ENCODE measurements at places on chromosomes 1 and 21.

DNA sequence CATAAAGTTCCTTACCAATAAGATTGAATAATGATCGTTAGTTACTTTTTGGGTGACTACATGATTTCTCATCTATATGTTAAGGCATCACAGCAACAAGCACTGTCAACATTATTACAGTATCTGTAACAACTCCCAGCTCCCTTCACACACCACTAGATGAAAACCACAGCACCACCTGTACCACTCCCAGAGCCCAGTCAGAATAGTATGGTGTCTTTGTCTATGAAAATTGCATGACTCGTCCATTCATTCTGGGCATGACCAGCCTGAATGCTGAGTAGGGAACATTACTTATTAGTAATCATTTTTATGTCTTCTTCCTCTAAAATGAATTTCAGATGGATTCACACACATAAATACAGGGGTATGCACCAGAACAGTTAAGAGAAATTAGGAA, 7.0 kb downstream of the OLFML2B start:
- no peaks in the 10 kb centered on the region for H3K36me3 ChIP-seq
- no peaks in the 10 kb centered on the region for H3K27me3 ChIP-seq
- no peak for DNase-seq

- DNase-seq = no peak
- H3K4me1 ChIP-seq = no peaks in the 10 kb centered on the region
- H3K27ac ChIP-seq = no peak overlapping the region
- peaks cover 3% of the 10 kb centered on the region for H3K36me3 ChIP-seq
- H3K27me3 ChIP-seq = no peaks in the 10 kb centered on the region
- H3K4me3 ChIP-seq = no peak overlapping the region
These were observed 17.8 kb downstream of the TMEM50A start for GRCh38 chr1:25355841-25356395.

DNA sequence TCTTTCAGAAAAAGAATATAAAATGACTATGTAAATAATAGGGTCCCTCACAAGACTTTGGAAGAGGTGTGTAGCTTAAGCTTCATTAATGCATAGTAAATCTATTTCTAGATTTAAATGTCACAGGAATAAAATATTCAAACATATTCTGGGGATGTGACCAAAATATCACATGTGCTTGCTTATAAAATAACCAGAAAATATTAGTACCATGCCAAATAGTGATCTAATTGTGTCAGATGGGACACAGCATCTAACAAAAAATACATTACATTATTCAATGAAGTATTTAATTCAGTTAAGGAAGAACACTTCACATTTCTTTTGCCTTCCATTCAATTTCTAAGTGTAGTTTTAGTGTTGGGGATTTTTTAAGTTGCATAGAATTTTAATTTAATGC, 179.5 kb downstream of the LRRC40 start:
- no peaks in the 10 kb centered on the region for H3K27me3 ChIP-seq
- H3K4me3 ChIP-seq = no peak overlapping the region
- no peaks in the 10 kb centered on the region for H3K4me1 ChIP-seq
- DNase-seq = no peak

GRCh38 chr1:46188295-46189030, 9.8 kb downstream of the POMGNT1 start:
- H3K27me3 ChIP-seq = no peaks in the 10 kb centered on the region

DNA sequence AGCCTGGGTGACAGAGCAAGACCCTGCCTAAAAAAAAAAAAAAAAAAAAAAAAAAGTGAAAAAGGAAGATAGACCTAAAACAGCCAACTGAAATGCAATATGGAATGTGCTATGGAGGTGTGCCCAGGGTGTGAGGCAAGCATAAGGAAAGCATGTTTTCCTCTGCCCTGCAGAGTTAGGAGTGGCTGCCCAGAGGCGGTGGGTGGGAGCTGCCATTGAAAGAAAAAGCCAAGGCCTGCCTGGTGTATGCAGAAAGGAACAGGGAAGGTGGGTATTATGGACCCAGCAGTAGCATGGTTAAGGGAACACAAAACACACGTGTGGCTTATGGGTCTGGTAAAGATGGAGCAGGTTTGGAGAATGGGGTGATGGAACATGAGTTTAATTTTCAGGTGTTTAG, 8.9 kb downstream of the CD244 start:
- H3K27ac ChIP-seq = no peak overlapping the region
- no peaks in the 10 kb centered on the region for H3K4me1 ChIP-seq
- no peaks in the 10 kb centered on the region for H3K27me3 ChIP-seq
- no peak overlapping the region for H3K4me3 ChIP-seq
- DNase-seq = no peak

DNA sequence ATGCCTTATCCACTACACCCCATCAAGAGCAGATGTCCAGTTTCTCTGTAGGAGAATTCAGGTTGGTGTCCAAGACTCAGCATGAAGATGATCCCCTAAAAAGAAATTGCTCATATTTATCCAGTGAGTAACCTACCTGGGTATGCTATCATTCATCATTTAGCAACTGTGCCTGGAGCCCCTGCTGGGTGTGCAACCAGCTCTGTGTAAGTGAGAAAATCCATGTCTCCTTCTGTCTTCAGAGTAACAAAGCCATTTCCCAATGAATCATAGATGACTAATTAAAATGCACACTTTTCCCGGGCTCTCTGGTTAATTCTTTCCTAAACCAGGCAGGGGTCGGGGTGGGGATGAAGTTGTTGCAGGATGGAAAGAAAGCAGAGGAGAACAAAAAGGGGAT, 35.8 kb downstream of the OLFML3 start:
- no peaks in the 10 kb centered on the region for H3K36me3 ChIP-seq
- H3K27me3 ChIP-seq = no peaks in the 10 kb centered on the region
- H3K4me1 ChIP-seq = peaks cover 4% of the 10 kb centered on the region
- DNase-seq = no peak
- no peak overlapping the region for H3K27ac ChIP-seq

GRCh38 chr1:155052439-155053395, 1.6 kb downstream of the ADAM15 start:
- no peaks in the 10 kb centered on the region for H3K27me3 ChIP-seq
- no peak overlapping the region for H3K27ac ChIP-seq
- no peak overlapping the region for H3K4me3 ChIP-seq
- H3K4me1 ChIP-seq = peaks cover 6% of the 10 kb centered on the region
- no peak for DNase-seq

GRCh38 chr1:206455666-206456344, 14.5 kb upstream of the IKBKE start:
- H3K36me3 ChIP-seq = no peaks in the 10 kb centered on the region
- no peaks in the 10 kb centered on the region for H3K4me1 ChIP-seq
- no peak overlapping the region for H3K4me3 ChIP-seq

- H3K27me3 ChIP-seq = no peaks in the 10 kb centered on the region
- H3K36me3 ChIP-seq = no peaks in the 10 kb centered on the region
- DNase-seq = no peak
- H3K4me1 ChIP-seq = no peaks in the 10 kb centered on the region
These were observed 54.3 kb upstream of the SERBP1 start for GRCh38 chr1:67484492-67484891.

DNA sequence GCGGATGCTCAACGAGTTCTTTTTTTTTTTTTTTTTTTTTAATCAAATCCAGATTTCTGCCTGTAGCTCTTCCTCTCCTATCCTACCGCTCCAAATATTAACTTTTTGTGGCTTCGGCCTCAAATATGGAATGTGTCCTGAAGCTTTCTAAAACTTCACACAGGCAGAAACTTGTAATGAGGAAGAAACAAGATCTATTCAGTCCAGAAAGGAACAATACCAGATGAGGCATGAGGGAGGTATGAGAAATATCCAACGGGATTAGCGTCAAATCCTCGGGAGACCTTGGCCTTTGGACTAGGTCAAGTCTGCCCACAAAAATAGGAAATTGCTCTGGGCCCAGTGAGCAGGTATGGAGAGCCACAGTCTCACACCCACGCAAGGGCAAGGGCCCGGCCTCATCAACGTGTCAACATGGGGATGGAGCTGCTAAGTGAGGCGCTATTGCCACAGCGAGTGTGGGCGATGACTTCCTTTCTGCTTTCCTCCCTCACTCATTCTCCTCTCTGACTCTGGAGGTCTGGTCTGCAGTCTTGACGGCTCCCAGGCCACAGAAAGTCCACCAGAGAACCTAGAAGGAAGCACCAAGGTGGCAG, 66.6 kb downstream of the BCAR3 start:
- H3K36me3 ChIP-seq = no peaks in the 10 kb centered on the region
- H3K27me3 ChIP-seq = no peaks in the 10 kb centered on the region
- peak overlapping the region; percentile 89 for H3K27ac ChIP-seq
- peaks cover 39% of the 10 kb centered on the region for H3K4me1 ChIP-seq

DNA sequence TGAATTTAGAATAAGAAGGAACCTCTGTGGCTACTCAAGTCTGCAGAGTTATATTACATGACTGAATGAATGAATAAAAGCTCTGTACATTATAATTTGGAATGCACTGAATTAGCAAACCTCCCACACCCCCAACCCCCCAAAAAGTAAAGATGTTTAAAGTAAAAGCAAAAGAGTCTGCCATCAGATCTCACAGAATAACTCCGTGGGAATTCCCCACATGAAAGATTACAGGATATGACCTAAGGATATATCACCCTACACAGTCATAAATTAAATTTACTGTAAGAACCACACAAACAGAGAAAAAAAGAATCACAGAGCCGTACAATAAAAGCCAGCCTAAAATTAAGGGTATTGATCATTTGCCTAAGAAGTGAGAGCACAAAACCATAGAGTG, 587.3 kb downstream of the PTPRC start:
- DNase-seq = no peak
- no peaks in the 10 kb centered on the region for H3K36me3 ChIP-seq
- no peak overlapping the region for H3K27ac ChIP-seq

DNA sequence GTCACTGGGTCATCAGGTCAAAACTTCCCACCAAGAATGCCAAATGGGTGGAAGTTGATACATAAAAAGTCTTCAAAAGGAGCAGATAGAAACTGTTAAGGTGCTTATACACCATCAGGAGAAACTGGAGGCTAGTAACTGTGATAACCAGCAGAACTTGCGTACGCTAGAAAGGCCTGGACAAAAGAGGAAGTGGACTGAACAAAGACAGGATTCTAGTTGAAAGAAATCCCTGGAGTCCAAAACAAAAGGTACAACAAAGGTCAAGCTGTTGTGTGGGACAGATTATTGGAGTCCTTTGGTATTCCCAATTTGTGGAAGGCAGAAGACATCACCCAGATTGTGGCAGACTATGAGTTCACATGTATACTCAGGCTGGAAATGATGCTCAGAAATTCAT, 215.8 kb upstream of the PBX1 start:
- H3K27me3 ChIP-seq = no peaks in the 10 kb centered on the region
- no peak overlapping the region for H3K27ac ChIP-seq
- no peak overlapping the region for H3K4me3 ChIP-seq
- H3K36me3 ChIP-seq = no peaks in the 10 kb centered on the region
- no peaks in the 10 kb centered on the region for H3K4me1 ChIP-seq

DNA sequence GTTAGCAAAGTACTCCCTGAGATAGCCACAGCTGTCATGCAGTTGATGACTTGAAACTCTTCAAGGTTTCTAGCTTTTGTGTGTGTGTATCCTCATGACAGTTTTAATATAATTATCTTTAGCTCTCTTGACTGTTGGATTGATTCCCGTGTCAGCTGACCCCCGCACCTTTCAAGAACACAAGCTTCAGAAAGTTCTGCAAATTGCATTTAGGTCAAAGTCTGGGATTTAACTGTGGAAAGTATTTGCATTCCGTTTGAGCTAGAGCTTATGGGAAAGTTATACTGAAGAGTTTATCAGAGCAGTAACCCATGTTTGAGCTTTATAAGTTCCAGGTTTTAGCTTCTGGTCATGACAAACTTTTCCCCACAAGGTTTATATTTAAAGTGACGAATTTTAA, 380.1 kb upstream of the CHRM3 start:
- no peaks in the 10 kb centered on the region for H3K27me3 ChIP-seq
- H3K4me3 ChIP-seq = no peak overlapping the region
- no peak overlapping the region for H3K27ac ChIP-seq
- H3K4me1 ChIP-seq = no peaks in the 10 kb centered on the region

DNA sequence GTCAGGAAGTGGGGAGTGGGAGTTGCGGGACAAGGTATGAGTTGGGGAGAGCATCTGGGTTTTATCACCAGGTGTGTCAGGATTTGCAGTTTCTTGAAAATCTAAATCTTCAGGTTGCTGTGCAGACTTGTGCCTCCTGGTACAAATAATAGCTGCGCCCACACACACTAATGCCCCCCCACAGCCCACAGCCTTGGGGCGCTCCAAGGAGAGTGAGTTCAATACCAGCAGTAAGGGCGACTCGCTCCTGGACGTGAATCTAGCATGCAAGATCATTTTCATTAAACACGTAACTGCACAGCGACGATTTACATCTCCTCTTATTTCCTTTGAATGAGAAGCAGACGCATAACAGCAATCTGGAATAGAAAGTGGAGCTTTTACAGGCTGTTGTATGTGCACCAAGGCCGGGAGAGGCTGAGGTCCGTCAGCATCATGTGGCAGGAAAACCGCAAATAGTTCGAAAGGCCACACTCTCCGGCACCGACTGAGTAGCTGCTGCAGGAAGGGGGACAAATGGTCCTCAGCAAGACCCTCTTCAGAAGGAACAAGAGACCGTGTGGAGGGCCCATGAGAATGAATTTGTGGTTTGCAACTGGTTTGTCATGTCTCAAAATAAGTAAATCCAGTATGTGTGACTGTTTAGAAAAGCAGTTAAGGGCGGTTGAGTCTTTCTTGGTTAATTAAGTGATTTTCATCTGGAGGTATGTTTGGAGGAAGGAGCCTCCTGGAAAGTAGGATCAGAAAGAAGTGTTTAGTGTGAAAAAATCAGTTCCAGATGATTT, 439.5 kb downstream of the SMYD3 start:
- H3K4me1 ChIP-seq = peaks cover 17% of the 10 kb centered on the region
- DNase-seq = no peak
- no peaks in the 10 kb centered on the region for H3K27me3 ChIP-seq
- H3K36me3 ChIP-seq = no peaks in the 10 kb centered on the region
- H3K4me3 ChIP-seq = no peak overlapping the region

DNA sequence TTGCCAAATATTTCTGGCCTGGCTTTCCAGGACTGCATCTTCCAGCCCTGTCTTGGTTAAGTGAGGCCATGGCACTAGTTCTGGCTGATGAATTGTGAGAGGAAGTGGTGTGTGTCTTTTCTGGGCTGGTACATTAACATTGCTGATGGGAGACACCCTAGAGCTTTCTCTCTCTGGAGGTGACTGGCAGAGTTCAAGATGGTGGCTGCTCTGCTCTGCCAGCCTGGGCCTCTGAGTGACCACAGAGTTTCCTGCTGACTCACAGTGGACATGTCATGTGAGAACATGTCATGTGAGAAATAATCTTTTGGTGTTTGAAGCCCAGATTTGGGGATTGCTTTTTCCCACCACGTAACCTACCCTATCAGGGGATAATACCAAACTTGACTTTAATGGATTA, 218.0 kb upstream of the KIAA0040 start:
- no peaks in the 10 kb centered on the region for H3K4me1 ChIP-seq
- H3K4me3 ChIP-seq = no peak overlapping the region
- H3K27ac ChIP-seq = no peak overlapping the region

GRCh38 chr21:33028287-33028670, 2.5 kb downstream of the OLIG2 start:
- H3K36me3 ChIP-seq = no peaks in the 10 kb centered on the region
- no peak overlapping the region for H3K27ac ChIP-seq
- H3K27me3 ChIP-seq = peaks cover 87% of the 10 kb centered on the region
- H3K4me1 ChIP-seq = no peaks in the 10 kb centered on the region

- H3K36me3 ChIP-seq = no peaks in the 10 kb centered on the region
- no peak overlapping the region for H3K4me3 ChIP-seq
- no peaks in the 10 kb centered on the region for H3K27me3 ChIP-seq
- no peak for DNase-seq
- no peaks in the 10 kb centered on the region for H3K4me1 ChIP-seq
- no peak overlapping the region for H3K27ac ChIP-seq
These were observed 27.0 kb upstream of the SMYD3 start for GRCh38 chr1:246534114-246534513.
